ENCODE measurements at places on chromosomes 12 and 14.

DNA sequence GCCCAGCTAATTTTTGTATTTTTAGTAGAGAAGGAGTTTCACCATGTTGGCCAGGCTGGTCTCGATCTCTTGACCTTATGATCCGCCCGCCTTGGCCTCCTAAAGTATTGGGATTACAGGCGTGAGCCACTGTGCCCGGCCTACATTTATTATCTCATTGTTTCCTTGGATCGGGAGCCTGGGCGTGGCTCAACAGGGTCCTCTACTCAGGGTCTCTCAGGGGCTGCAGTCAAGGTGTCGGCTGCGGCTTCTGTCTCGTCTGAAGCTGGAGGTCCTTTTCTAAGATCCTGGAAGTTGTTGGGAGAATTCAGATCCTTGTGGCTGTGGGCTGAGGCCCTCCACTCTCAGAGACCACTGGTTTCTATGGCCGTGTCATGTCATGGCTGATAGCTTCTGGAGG, 65.5 kb upstream of the SCN8A start:
- no peak for DNase-seq

- DNase-seq: no peak
These were observed 130.3 kb downstream of the IGF1 start for GRCh38 chr12:102350070-102350469.

DNA sequence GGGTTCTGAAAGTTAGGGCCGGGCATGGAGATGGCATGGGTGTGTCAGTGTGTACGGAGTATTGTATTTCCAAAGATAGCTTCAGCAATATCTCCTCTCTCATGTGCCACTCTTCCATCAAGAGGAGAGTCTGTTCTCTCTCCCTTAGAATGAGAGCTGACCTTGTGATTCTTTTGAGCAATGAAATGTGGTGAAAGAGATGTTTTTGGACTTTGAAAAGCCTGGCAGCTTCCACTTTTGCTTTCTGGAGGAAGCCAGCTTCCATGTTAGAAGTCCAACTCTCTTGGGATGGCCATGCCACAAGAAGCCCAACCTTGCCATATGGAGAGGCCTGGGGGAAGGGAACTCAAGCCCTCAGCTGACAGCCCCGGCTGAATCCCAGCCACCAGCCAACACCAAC, 72.4 kb upstream of the GZMB start:
- no peak for DNase-seq

- DNase-seq: no peak
These were observed 82.1 kb downstream of the PTPRB start for GRCh38 chr12:70555081-70555480.

DNA sequence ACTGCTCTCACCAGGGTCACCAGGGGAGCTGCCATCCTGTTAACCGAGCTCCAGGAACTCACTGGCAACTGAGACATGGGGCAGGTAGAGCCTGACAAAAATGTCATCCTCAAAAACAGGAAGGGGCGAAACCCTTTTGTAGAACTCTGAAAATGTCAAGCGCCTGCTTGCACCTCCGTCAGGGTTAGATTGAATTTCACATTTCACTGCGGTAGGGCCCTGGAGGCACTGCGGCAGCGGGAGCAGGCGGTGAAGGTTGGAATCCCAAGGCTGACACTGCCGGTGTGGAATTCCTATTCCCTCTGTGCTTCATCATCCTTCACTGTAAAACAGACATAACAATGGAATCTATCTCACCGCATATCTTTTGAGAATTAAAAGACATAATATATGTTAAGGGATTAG, 142.8 kb upstream of the TMCC3 start:
- DNase-seq: no peak

DNA sequence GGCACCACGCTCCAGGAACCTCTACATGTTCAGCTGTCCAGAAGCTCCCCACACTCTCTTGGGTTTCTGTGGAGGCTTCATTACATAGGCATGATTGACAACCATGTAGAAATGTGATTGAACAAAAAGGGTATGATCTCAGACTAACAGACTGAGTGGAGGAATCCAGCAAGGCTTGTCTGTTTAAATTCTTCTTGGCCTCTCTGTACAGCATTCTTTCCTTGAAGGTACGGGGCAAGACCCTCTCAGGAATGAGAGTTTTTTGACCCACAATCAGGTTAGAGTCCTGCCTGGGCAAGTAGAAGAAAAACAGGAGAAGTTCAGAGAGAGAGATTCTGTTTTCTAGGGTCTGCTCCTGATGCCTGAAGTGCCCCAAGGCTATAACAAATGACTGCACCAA, 40.9 kb downstream of the SRGAP1 start:
- no peak for DNase-seq

- DNase-seq: no peak
These were observed 4.5 kb downstream of the PGF start for GRCh38 chr14:74950795-74951442.

GRCh38 chr12:49974231-49974675, 1.5 kb downstream of the AQP6 start:
- no peak for DNase-seq

GRCh38 chr12:127650626-127651025, 616.3 kb upstream of the TMEM132C start:
- no peak for DNase-seq

DNA sequence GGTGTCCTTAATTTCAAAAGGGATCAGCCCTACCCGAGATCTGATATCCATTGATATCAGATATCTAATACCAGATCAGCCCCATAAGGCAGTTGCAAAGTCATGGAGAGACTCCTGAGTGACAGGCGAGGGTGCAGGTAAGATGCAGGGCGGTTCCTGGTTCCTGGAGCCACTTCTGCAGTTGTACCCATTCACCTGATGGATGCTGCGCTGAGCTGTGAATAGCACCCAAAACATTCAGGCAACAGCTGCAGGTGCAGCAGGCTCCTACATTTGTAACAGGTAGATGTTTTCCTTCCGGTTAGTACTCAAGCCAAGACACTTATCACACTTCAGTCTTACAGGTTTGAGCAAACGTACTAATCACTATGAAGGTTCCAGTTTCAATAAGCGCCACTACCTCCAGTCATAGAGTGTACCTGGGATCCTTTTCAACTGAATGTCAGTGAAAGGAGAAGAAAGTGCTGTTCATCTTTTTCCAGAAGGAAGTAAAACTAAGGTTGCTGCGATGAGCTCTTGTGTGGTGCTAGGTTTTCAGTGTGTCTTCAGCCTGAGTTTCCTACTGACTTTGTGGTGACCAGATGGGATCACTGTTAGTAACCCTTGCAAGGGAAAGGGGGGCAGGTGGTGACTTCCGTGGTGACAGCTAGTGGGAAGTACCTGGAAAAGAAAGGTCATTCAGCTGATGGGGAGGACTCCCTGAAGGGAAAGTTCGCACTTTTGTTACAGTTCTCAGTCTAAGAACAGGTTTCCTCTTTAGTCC, 1.9 kb downstream of the ATP6V0A2 start:
- DNase-seq: peak; percentile 12

GRCh38 chr12:47985596-47986290, 18.5 kb downstream of the COL2A1 start:
- no peak for DNase-seq

DNA sequence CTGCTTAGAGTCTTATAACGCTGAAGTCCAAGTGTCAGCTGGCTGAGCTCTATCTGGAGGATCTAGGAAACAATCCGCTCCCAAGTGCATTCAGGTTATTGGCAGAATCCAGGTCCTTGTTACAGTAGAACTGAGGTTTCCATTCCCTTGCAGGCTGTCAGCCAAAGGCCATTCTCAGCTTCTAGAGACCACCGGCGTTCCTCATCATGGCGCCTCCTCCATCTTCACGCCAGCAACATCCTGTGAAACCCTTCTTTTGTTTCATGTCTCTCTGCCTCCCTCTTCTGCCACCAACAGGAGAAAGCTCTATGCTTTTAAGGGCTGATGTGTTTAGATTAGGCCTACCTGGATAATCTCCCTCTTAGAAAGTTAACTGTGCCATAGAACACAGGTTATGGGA, 133.0 kb upstream of the RASSF8 start:
- no peak for DNase-seq

- DNase-seq: no peak
These were observed 10.6 kb upstream of the NUBPL start for GRCh38 chr14:31550589-31550988.

DNA sequence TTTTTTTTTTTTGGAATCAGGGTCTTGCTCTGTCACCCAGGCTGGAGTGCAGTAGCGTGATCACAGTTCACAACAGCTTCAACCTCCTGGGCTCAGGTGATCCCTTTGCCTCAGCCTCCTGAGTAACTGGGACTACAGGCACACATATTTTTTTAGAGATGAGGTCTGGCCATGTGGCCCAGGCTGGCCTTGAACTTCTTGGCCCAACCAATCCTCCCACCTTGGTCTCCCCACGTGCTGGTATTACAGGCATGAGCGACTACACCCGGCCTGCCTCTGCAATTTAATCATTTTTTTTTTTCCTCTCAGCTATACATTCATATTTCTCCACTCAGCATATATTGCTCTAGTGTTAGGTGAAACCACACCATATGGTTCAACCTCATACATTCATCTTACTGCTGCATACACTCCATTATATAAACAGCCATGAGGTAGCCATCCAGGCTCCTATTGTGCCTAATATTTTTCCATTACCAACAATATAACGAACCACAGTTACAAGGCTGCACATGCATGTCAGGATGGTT, 7.1 kb downstream of the STX2 start:
- DNase-seq: no peak

DNA sequence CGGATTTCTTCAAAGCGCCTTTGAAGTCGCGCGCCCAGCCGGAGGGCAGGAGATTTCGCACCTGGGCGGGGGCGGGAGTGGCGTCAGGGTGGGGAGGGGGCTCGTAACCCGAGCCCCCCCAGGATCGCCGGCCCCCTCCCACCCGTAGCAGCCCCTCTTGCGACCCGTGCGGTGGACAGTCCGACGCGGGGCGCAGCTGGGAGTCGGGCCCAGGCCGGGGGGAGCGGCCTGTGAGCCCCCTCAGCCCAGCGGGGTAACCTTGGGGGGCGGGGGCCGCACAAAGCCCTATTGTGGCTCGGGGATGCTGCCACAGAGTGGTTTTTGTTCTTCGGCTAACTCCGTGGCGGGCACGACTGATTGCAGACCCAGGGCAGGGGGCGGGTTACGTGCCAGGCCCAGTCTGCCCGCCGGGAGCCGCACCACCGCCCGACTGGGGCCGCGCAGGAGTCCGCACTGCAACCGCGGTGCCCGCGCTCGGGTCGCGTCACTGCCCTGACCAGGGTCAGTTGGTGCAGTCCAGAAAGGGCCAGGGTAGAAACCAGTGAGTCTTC, 4.2 kb upstream of the AAAS start:
- no peak for DNase-seq

GRCh38 chr14:69105326-69105725, 47.6 kb downstream of the DCAF5 start:
- DNase-seq: no peak

DNA sequence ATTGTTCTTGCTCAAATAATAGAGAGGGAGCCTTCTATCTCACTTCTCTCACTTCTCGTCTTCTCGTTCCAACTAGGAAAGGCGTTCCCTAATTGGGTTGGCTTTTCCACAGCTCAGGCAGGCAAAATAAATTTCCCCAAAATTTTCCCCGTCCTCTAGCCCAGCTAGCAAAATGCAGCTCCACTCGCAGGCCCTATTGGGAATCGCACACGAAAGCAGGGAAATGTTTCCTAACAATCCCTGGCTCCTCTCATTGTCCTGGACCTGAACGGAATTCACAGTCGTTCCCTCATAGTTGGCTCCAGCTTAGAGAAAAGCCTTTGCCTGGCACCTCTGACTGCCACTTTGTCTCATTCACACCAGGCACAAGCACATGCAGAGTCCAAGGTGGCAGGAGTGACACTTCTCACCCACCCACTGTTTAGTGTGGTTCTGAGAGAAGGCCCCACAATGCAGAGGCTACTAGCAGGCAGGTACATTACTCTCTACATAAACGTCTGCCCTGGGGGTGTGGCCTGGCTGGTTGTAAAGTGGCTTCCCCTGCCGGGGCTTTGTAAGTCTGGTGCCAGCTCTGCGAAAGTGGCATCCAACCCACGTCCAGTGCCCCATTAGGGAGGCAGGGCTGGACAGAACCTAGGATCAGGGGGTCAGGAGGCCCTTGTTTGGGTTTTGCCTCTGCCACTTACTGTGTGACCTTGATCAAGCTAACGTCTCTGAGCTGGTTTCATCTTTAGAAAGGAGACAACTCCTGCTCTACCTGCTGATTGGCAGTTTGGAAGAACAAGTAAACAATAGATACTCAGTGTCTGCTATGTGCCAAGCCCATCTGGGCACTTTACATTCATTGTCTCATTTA, 4.2 kb downstream of the SERPINA10 start:
- no peak for DNase-seq

DNA sequence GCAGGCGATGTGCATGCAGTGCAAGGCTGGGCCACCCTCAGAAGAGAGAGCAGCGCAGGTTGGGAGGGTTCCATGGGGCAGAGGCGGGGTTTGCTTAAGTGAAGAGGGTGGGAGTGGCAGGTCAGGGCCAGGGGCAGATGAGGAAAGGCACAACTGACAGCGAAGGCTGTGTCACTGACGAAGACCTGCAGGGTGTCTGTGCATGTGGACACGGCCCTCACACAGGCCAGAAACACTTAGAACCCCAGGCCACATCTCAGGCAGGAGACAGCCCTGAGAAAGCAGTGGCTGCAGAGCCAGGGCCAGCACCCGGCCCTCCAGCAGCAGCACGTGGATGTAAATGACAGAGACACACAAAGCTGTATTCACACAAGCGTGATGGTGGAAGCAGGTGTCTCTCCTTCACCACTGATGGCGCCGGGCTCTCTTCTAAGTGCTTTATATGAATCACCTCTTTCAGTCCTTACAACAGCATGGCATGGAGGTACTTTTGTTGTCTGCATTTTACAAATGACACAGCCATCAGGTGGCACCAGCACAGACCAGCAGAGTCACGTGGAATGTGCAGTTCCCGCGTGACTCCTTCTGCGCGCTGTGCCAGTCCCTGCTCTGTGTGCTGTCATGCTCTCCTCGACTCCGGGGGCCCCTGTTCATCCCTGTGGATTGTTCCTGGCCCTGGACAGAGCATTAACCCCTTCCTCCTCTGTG, 54.6 kb downstream of the TSPAN11 start:
- no peak for DNase-seq

DNA sequence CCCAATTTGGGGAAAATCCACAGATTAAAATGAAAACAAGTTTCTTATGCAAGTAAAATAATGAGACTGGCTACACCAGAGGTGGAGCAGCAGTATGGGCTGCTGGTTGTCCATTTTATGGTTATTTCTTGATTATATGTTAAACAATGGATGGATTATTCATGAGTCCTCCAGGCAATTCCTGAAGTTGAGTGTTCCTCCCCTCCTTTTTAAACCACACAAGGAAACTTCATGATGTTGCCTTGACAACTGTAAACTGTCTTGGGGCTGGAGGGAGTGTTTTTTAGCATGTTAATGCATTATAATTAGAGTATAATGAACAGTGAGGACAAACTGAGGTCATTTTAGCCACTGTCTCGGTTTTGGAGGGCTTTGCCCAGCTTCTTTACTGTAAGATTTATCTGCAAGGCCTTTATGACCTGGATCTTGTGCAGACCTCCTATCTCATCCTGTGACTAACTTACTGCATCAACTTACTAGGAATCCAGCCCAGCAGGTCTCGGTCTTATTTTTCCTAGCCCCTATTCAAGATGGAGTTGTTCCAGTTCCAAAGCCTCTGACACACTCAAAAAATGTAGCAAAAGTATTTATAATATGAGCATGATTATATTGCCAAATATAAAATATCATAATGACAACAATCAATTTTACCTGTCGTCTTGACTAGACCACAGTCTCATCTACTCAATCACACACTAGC, 534.0 kb downstream of the TMEM121 start:
- no peak for DNase-seq
